ENCODE measurements at places on chromosomes 7 and 10.
A peak's percentile ranks its signal among the peaks of the same experiment; 100 is the strongest.

GRCh38 chr7:92523110-92523509 lies 5.2 kb downstream of the PEX1 start:
- no peak for DNase-seq

DNA sequence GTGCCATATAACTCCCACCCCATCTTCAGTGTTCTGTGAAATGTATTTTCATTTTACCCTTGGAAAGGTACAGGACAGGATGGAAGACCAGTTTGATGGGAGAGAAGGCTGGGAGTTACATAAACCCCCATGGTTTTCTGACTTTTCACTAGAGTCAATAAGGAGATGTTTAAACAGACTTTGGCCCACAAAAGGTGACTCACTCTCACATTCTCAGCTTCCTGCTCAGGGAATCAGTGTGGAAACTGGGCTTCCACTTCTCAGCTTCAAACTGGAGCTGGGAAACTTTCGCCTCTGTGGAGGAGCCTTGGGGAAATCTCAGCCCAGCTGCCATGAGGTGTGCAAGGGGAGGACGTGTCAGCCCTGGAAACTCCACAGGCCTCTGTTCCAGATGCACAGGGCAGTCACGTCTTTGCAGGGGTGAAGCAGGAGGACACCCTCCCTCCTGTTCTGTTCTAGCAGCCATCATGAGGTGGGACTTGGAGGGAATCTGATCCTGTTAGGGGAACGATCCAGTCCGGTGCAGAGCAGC lies 560.5 kb upstream of the GALNT17 start:
- peak; percentile 88 for DNase-seq

GRCh38 chr10:86349474-86349873 lies 17.1 kb downstream of the GRID1 start:
- DNase-seq: no peak

- no peak for DNase-seq
Measured at GRCh38 chr7:76193466-76193865, 8.2 kb upstream of the SRRM3 start.

- DNase-seq: no peak
Measured at GRCh38 chr7:134742688-134743350, 36.6 kb upstream of the CALD1 start.

DNA sequence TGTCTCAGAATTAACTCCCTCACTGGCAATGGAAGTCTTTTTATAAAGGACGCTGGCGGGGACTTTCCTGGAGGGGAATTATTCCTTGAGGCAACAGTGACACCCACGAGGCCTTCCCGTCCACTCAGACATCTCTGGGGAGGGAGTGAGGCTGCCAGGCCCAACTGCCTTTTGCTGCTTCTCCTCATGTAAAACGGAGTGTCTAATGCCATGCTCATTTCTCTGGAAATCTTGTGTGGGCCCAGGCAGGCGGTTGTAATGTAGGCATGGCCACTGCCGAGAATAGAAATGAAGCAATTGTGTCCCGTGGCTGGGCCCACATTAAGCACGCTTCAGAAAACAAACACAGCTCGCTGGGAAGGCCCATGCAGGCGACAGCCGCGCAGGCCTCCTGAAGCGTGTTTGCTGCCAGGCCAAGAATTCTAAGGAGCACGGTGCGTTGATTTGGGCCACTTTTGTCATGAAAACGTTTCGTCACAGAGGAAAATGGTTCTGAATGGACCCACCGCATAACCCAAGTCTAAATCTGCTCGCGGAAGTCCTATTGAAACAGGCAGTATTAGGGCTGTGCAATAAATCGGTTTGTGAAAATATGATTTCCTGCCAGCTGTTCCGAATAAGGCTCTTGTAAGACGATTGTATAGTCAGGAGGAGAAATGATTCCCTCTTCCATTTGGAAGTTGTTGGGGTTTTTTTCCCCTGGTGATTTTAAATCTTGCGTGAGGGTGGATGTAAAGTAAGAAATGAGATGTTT lies 104.2 kb upstream of the CHST15 start:
- no peak for DNase-seq

- DNase-seq: no peak
Measured at GRCh38 chr10:126565871-126566270, 104.6 kb downstream of the C10orf90 start.

- DNase-seq: peak; percentile 74
Measured at GRCh38 chr7:106056513-106057203, 55.5 kb downstream of the SYPL1 start.

DNA sequence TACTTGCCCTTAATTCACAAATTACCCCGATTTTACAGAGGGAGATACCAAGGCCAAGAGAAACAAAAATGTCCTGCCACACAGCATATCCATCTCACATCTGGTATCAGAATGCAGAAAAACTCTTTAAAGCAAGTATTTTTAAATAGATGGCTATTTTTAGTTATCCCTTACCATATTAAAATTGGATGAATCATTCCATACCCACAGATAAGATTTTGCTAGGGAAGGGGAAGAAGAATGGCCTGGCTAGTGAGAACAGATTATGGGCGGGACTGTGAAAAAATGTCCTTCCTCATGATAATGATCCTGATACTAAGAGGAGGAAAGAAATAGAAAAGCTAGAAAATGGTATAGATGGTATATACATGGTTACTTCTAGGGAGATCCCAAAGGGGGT lies 80.6 kb upstream of the GATAD1 start:
- no peak for DNase-seq

DNA sequence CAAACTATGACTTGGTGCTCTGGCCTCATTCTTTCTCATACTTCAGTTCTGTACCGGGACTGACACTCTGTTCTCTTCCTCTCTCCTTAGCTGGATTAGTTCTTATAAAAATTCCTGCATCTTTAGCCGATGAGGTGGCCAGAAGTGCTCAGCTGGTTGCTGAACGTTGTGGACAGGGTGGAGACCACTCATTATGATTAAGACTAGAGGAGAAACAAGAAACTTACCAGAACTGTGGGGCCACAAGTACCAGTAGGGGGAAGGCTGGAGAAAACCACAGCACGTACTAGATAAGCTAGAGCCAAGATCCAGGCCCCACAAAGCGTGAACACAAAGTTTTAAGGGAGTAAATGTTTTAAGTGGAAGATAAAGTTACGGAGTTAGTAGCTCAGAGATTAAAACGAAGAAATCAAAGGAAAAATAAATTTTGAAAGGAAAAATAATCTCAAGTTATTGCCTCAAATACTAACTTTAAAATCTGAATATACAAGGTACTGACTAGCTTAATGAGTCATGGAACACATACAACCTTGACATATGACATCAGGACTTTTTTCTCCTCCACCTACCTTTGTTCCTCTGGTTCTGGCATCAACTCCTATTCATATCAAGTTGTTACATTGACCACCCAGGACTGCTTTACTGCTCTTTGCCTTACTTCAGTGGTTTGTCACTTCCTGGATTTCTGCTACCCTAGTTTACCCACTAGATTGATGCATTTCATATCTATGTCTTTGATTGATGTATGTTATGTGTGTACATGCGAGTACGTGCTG lies 469.0 kb downstream of the TFEC start:
- DNase-seq: no peak

DNA sequence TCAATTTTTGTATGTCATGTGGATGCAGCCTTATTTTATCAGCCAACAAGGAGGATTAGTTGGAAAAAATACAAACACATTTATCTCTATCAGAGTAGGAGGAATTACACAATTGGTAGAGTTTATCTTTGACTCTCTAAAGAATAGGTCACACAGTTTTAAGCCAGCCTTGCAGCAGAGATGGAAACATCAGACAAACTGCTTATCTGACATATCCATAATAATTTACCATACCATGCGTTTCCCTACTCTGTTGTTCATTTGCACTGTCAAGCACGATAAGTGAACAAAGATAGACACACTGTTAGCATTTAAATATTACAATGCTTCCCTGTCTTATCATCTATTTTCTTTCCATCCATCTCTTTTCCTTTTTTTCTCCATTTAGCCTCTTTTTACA lies 283.7 kb upstream of the SMIM30 start:
- no peak for DNase-seq

DNA sequence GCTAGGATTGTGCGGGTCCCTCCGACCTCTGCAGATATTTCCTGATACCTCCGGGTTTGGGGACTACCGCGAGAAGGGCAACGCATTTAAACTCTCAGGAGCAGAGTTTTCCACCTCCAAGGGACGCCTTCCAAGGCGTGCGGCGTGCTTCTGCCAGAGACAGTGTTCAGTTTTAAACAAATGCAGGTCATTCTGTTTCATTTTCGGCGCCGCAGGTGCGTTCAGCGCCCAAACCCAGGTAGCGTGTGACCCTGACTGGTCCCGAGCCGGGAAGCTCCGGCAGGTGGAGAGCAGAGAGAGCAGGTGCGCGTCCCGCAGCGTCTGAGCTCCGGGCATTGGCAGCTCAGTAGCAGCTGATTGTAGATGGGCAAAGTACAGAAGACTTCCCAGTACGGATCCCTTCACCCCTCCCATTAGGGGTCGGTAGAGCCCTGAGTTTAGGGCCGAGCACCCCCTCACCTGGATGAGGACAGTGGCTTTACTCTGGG lies 1.4 kb upstream of the CYP26A1 start:
- peak; percentile 65 for DNase-seq

DNA sequence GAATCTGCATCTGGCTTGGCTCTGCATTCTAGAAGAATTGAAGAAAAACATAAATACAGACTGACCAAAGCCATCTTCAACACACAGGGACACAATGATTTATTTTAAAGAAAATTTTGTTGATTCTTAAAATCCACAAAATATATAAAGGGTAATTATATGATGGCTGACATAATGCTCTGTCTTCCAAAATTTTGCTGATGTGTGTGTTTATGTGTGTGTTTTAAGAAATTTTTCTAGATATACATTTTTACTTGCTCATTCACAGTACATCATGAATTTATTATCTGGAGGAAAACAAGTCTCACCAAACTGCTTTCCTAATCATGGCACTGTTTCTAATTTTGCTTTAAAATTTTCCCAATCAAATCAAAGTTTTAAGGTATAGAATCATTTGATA lies 442.6 kb downstream of the PARD3 start:
- DNase-seq: no peak

DNA sequence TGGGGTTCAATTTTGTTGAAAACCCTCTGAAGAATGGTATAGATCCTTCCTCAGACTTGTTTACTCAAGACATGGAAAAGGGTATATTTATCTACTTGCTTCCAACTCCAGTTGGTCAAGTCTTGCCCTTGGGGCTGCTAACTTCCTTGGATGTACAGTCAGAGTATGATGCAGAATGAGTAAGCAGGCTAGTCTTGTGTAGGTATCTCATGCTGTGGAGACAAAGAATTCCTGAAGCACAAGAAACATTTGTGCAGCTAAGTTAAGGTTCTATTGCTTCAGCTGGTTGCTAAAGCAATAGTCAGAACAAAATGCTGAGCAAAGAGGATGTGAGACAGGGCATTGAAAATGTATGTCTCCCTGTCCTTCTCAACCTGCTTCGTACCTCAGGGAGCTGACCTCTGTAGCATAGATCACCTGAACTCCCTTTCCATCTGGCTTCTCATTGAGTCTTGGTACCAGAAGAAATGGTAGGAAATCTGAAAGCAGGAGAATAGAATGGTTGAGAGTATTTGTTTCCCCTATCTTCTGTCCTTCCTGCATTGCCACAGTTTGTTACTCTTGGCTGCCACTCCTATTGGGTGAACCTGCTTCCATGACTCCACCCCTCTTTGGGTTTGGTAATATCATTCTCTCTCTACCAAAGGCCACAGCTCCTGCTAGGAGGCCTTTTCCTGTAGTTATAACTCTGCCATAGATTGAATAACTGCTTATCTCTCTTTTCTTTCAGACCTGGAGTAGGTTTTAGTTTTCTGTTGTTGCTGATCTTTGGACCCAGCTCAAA lies 346.0 kb downstream of the PHF14 start:
- peak; percentile 4 for DNase-seq

GRCh38 chr10:93630625-93631557 lies 18.6 kb downstream of the PDE6C start:
- peak; percentile 9 for DNase-seq

DNA sequence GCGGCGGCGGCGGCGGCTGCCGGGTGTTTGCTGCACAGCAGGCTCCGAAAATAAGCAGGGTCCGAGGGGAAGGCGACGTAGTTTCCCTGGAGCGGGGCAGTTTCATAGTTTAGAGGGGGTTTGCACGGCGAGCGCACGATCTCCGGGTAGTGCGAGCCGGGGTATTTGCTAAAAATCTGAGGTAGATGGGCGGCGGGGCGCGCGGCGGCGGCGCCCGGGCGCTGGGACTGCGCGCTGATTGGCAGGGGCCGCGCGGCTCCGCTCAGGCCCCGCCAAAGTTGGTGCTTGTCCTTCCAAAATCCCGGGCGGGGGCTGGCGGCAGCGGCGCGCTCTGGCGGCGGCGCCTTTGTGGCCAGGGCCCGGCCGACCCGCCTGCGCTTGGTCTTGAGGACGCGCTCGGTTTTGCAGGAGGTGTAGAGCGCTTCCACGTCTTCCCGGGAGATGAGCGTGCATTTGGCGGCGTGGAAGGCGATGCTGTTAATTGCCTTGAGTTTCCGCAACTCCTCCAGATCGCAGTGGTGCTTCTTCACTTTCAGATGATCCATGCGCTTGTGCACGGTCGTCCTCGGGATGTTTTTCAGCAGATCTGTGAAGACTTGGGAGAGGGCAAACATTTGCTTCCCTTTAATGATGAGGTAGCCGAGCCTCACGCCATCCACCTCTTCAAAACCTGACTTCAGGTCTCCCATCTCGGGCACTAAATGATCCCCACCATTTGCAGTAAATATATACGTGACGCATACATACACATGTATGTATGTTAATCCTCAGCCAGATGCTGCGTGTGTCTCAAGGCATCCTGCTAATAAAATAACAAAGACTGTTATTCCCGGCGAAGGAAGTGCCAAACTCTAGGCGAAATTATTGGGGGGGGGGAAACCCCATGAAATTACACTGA lies 8.1 kb downstream of the SKIDA1 start:
- no peak for DNase-seq

DNA sequence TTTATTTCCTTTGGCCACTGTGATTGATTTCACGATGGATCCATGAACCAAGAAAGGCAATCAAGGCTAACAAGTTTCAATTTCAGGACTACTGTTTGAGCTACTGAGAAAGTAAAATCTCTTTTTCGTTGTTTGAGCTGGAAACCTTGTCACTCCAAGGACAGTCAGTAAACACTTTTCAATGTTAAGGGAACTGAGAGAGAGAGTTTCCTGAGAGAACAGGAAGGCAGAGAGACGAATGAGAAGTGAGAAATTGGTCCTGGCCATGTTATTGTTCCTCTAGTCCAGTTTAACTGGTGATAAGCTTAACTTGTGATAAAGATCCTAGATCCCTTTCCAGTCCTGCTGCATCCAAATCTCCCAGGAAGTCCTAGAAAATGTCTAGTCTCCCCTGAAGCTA lies 909 bp upstream of the AKR1D1 start:
- DNase-seq: no peak

GRCh38 chr7:76515999-76516443 lies 5.7 kb downstream of the UPK3B start:
- DNase-seq: no peak

DNA sequence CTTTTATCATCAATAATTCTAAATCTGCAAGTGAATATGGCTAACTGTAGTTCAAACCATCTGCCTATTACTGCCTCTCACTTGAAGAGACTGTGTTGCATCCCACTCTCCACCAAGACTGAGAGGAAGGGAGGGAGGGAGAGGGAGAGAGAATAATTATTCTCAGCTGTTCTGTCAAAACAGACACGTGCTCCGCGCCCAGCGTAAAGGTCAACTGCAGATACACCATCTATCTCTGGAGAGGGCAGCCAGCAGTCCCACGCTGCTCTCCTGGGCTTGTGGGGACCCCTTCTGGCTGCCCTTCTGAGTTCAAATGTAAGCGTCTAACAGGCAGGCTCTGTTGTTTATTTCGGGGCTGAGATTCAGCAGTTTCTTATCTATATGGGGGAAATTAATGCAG lies 625.5 kb upstream of the GALNT17 start:
- DNase-seq: peak; percentile 64
